ENCODE measurements at places on chromosomes 2 and 18.

GRCh38 chr2:12227941-12228608 is 481.6 kb downstream of the LPIN1 start:
- no peak for DNase-seq

DNA sequence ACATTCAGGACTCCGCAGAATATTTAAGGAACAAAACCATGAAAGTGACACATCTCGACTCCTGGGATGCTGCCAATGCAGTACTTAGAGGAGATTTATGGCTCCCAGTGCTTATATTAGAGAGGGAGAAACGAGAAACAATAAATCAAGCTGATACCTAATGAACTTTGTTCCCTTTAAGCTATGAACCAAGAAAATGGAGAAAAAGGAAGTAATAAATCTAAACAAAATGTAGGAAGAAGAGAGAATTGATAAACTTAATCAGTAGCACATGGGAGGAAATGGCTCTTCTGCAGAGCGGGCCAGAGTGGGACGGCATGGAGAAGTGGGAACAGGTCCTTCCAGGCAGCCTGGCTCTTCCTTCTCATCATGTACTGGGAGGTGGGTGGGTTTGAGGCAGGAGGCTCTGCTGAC is 42.7 kb downstream of the NPPC start:
- no peak for DNase-seq

- DNase-seq, result no peak
Measured at GRCh38 chr2:207807516-207807915, 37.8 kb upstream of the FZD5 start.

DNA sequence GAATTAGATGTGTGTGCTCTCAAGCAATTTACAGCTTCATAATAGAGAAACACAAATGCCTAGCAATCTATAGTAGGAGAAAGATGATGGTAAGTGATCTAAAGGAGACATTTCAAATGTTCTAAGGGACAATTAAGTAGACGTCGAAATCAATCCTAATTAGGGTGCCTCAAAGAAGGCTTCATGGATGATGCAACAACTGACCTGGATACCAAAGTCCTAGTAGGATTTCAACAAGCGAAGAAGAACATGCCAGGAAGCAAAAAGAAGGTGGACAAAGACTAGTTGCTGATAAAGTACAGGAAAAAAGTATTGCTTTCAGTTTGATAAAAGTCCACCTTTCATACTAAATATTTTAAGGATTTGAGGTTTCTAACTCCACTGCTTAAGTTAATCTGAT is 12.5 kb downstream of the FIGN start:
- no peak for DNase-seq

- no peak for DNase-seq
Measured at GRCh38 chr18:13308369-13308768, 89.8 kb downstream of the LDLRAD4 start.

DNA sequence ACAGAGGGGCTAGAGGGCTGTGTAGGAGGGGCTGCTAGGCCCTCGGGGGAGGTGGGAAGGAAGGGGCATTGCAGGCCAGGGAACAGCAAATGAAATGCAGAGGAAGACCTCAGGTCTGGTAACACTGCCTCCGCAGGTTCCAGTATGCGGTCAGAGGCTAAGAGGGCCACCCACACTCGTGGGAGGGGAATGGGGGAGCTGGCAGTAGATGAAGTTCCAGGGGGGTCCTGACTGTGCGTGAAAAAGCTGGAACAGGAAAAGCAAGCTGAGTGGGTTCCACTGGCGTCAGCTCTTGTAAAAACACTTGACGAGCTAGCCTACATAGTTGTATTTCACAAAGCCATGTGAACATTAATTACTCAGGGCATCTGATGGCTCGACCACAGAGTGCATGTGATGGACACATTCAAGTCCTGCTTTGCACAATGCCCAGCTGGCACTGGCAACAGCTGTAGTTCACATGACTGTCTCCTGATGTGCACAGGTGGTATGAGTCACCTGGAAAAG is 29.0 kb upstream of the PTPN4 start:
- DNase-seq, result no peak

DNA sequence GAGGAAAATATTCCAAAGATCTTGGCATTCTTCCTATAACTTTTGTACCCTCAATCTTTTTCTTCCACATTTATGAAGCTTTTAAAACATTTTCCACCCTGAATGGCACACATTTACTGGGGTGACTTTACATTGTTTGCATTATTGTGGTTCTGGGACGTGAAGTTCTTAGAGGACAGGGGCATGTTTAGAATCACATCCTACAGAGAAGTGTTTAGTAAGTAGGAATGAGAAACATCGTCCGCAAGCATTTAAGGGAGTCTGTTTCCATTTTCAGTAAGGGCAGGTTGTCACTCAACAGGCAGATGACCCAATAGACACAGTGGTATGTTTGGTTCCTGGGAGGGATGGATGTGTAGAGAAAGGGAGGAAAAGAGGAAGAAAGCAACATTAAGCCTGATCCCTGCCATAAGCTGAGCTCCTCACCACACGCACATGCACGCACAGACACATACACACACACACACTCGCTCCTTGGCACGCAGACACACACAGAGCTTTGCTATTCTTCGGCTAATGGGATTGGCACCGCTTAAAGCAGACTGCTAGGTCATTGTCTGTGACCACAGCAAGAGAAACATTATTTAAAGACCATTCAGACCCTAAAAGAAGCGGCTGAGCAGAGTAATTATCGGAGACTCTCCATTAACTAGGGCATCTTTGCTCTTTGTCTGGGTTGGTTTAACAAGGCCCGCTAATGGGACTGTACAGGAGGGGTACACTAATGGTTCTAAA is 14.2 kb upstream of the PLEKHM3 start:
- peak; percentile 19 for DNase-seq

- no peak for DNase-seq
Measured at GRCh38 chr2:186572705-186573104, 17.2 kb upstream of the ITGAV start.

DNA sequence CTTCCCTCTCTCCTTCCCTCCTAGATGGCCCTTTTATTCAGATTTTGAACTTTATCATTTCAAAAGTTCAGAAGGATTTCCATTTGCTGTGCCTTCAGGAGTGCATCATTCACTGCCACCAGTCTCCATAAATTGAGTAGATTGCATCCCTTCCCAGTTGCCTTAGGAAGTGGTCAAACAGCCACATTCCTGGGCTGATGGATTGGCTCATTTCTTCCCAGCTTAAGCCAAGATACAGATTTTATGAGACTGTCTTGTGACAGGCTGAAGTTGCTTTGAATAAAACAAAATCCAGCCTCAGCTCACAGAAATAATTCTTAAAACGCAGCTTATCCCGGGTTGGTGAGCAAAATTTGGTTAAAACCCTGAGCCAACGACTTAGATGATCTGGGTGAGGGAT is 9.8 kb downstream of the NRP2 start:
- DNase-seq, result no peak

All from NCI-H1092 treated with DMSO at 0.1 percent for 48 hours (cell line).